MV-4-11 (cell line): ENCODE measurements at places on chromosomes 4 and X.
A peak's percentile ranks its signal among the peaks of the same experiment; 100 is the strongest.

DNA sequence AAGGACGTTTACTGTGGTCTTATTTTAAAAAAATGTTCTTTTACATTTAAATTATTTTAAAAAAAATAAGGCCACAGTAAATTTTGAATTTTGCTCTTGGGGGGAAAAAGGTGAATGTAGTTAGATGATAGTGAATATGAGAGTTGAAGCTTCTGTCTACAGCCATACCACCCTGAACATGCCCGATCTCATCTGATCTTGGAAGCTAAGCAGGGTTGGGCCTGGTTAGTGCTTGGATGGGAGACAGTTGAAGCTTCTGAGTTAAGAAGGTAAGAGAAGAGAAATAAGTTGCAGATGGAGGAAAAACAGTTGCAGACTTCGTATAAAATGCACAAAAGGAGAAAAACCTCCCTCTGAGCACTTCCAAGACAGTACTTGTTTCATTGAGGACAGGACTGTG is 115.6 kb upstream of the NR3C2 start:
- no peak for DNase-seq

DNA sequence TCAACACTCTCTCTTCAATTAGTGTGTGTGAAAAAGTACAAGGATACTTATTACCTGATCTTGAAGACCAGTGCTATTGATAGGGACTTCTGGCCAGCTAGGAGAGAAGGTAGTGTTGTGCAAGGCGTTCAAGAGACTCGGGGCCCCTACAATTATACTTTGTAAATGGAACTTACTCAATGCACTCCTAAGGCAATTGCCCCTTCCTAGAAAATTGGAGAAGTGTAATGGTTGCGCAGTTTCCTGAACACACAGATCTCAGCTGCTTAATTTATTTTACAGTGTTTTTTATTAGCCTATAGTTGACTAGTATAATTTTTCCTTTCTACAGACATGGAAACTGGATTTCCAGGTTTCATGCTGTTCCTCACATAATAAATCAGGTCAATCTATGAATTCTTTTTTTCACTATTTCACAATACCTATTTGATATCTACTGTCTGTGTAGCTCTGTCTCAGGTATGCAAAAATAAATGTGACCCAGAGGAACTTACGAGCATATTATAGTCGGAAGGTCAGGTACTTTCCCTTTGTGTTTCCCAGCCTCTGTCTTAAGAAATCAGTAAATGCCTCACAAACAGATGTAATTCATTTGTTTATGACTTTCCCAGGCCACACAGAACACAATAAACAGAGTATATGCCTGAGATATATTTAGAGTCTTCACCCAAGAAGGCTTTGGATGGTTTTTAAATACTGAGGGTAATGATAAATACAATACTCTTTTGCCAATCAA is 89.1 kb upstream of the TET2 start:
- DNase-seq: peak; percentile 77

DNA sequence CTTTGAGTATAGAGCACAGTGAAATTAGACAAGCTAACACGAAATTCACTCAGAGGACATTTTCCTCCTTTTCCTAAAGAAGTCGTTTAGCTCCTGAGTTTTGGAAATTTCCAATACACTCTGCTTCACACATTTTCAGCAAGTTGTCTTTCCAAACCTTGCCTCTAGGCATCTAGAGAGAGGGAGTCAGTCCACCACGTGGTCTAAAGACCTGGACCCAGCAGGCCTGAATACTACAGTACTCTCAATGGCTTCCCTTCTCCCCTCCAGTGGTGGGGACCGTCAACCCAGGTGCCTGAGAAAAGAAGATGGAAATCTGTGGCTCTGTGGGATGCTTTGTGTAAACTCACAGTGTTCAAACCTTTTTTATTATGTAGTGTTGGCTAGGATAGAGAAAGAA is 13.9 kb upstream of the SCML2 start:
- no peak for DNase-seq

DNA sequence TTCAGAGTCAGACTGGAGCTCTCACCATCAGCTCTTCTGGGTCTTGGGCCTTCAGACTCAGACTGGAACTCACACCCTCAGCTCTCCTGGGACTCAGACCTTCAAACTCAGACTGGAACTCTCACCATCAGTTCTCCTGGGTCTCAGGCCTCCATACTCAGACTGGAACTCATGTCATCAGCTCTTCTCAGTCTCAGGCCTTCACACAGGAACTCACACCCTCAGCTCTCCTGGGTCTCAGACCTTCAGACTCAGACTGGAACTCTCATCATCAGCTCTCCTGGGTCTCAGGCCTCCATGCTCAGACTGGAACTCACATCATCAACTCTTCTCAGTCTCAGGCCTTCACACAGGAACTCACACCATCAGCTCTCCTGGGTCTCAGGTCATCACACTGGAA is 147.2 kb upstream of the MXRA5 start:
- no peak for DNase-seq

- DNase-seq: peak; percentile 76
Observed at GRCh38 chr4:37528166-37528885, 157.8 kb downstream of the RELL1 start.

DNA sequence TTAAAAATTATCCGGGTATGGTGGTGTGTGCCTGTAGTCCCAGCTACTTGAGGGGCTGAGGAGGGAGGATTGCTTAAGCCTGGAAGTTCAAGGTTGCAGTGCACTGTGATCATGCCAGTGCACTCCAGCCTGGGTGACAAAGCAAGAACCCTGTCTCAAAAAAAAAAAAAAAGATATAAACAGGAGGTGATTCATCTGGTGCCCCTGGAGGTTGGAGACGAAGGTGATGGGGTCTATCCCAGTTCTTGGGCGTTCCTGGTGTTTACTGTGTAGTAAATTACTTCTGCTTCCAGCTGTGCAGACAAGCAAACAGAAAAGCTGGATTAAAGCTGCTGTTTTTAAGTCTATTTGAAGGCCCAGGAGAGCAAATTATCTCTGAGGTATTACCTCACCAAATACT is 19.9 kb downstream of the GPKOW start:
- no peak for DNase-seq

- no peak for DNase-seq
Observed at GRCh38 chrX:49925176-49925575, 2.8 kb downstream of the CLCN5 start.

GRCh38 chrX:140065961-140066662 is 100.8 kb upstream of the CXorf66 start:
- DNase-seq: peak; percentile 70

- DNase-seq: no peak
Observed at GRCh38 chr4:185998791-185999190, 70.2 kb upstream of the TLR3 start.

- DNase-seq: peak; percentile 5
Observed at GRCh38 chr4:18185491-18185890, 163.9 kb upstream of the LCORL start.

GRCh38 chrX:53294024-53294648 is 12.8 kb upstream of the IQSEC2 start:
- DNase-seq: no peak

GRCh38 chr4:112075129-112075753 is 70.0 kb upstream of the FAM241A start:
- peak; percentile 33 for DNase-seq

GRCh38 chr4:117385526-117385925 is 300.1 kb upstream of the TRAM1L1 start:
- DNase-seq: no peak

GRCh38 chrX:66074920-66075879 is 35.3 kb upstream of the VSIG4 start:
- peak; percentile 91 for DNase-seq

DNA sequence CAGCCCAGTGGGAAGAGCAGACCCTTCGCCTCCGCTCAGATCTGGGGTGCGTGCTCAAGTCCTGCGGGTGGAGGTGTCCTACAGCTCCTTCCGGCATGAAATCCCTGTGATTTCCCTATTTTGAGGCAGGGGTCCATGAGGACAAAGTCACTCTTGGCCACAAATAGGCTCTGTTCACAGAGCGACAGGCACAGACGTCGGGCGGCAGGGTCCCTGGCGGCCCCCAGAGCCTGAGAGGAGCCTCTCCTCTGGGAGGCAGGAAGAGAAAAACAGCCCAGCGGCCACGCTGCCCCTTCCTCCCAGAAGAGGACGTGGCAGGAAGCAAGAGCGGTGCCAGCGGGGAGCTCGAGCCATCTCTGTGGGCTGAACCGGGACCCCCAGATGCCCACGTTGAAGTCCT is 38.7 kb downstream of the ABLIM2 start:
- DNase-seq: no peak

- DNase-seq: no peak
Observed at GRCh38 chrX:5397409-5397808, 831.3 kb downstream of the NLGN4X start.

- no peak for DNase-seq
Observed at GRCh38 chr4:6325788-6326290, 56.2 kb downstream of the WFS1 start.

DNA sequence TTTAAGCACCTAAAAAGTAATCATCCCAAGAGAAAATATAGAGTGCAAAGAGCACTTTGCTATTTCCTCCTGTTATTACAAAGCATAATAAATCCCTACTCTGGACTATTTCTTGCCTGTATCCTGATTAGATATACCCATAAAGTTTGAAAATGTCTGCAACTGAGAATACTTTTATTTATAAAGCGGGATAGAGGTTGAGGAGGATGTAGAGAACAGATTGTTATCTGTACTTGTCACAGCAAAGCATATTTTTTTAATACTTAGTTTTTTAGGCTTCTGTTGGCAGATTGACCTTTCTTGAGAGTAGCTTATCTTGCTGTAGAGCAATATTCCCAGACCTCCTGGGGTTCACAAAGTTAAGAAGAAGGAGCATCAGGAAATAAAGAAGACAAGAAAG is 396.1 kb downstream of the KCNIP4 start:
- no peak for DNase-seq

GRCh38 chr4:160129439-160129838 is 1026.6 kb downstream of the RAPGEF2 start:
- no peak for DNase-seq

DNA sequence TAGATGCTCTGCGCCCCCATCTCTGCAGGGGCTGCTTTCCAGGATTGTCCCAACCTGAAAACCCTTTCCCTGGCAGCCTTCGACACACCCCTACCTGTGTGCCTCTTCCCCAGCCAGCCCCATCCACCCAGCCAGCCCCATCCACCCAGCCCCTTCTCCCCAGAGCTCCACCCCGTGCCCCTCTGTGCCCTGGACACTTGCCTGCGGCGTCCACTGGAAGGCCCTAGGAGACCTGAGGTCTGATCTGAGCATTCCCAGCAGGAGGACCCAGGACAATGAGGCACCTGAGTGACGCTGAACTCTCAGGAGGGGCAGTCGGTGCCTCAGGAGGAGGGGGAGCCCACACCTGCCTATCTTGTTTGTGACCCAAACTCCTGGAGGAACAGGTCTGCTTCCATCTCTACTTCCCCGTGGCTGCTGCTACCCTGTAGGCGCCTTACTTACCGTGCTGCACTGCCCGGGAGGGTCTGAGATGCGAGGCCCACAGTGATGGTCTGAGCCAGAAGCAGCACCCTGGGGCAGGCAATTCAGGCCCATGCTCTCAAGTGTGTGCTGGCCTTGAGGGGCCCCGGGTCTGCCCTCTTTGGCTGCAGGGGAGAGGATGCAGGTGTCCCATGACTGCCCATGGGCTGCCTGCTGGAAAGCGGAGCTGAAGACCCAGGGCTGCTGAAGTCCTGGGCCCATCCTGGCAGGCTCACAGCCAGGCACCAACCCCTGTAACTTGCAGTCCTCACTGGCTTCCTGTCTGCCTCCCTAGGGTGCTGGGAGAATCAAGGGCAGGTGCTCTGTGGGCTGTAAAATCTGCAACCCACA is 4.9 kb downstream of the LRPAP1 start:
- no peak for DNase-seq

- no peak for DNase-seq
Observed at GRCh38 chr4:139658586-139659382, 6.8 kb upstream of the MGST2 start.

- DNase-seq: no peak
Observed at GRCh38 chr4:147826288-147826646, 94.4 kb downstream of the ARHGAP10 start.

DNA sequence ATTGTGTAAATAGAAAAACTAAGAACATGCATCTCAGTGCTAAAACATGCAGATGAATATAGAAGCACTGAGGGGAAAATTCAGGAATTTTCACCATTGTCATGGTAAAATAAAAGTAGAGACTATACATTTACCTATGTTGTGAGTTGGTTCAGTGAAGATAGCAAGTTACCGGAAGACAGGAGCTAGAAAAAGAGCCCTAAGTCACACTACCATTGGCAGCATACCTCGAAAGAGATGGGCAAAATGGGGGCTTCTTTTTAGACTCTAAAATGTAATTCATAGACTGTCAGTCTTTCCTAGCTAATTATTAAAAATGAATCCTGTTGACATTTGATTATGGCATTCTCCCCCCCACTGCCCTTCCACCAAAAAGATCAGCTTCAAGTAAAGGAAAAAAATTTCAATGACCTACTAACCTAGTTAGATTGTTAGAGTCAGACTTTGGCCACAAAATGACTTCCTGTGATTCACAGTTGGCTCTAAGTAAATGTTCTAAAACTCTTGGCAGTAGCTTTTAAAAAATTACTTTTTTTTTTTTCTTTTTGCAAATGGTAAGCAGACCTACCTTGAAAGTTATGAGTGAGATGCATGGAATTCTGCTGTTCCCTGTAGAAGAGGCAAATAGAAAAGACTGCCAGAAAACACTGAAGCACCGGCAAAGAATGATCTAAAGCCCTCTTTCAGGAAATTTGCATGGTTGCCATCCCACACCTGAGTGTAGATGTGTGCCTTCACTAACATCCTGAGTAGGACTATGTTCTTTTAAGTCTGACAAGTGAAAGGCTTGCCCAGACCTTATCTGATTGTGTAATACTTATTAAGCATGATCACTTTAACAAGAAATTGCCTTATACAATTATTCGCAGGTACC is 26.4 kb upstream of the ARSJ start:
- DNase-seq: no peak

- no peak for DNase-seq
Observed at GRCh38 chr4:30867427-30867826, 147.3 kb downstream of the PCDH7 start.

- no peak for DNase-seq
Observed at GRCh38 chr4:108205859-108206258, 37.1 kb upstream of the LEF1 start.

- peak; percentile 94 for DNase-seq
Observed at GRCh38 chr4:163482190-163482589, 8.6 kb upstream of the TKTL2 start.

GRCh38 chrX:104565791-104566680 is at the start of gene IL1RAPL2:
IL1RAPL2 (plus strand) TSS chrX:104566199.
- no peak for DNase-seq

GRCh38 chr4:139175646-139176301 is 1.2 kb downstream of the ELF2 start:
- peak; percentile 39 for DNase-seq

DNA sequence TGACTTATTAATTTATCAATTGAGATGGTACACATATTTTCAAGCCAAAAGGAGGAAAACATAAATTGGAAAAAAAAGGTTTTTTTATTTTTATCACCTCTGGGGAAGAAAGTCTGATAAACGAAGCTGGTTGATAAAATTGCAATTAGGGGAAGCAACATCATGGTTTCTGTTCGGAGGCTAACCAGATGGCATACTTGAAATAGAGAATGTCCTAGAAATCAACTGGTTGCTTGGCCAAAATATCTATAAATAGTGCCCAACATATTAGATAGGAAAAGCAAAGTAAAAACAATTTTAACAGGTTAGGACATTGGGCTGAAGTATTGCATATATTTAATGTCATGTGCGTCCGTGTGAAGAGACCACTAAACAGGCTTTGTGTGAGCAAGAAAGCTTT is 14.3 kb downstream of the KLKB1 start:
- DNase-seq: no peak

- DNase-seq: no peak
Observed at GRCh38 chrX:150410513-150410912, 47.4 kb downstream of the MAMLD1 start.
